Osteoblast (primary cell): ENCODE measurements at places on chromosomes 3 and 15.

- DNase-seq: no peak
Observed at GRCh38 chr15:48402427-48403177, 71.4 kb downstream of the DUT start.

DNA sequence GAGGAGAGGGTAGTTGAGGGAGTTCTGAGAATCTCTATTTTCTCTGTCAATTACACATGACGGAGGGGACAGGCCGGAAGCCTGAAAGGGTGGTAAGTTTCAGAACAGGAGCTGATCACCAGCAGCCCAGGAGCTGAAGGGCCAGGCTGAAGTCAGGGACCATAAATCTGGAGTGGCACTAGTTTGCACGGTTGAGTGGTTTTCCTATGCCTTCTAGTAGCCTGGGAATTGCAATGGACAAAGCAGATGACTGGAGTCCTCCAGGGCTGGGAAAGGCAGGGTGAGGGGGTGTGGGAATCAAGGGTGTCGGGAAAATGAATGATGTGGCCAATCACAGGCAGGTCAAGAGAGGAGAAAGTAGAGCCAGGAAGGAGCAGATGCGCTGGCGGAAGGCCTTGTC, 72.5 kb downstream of the MAGEF1 start:
- DNase-seq: peak; percentile 61

DNA sequence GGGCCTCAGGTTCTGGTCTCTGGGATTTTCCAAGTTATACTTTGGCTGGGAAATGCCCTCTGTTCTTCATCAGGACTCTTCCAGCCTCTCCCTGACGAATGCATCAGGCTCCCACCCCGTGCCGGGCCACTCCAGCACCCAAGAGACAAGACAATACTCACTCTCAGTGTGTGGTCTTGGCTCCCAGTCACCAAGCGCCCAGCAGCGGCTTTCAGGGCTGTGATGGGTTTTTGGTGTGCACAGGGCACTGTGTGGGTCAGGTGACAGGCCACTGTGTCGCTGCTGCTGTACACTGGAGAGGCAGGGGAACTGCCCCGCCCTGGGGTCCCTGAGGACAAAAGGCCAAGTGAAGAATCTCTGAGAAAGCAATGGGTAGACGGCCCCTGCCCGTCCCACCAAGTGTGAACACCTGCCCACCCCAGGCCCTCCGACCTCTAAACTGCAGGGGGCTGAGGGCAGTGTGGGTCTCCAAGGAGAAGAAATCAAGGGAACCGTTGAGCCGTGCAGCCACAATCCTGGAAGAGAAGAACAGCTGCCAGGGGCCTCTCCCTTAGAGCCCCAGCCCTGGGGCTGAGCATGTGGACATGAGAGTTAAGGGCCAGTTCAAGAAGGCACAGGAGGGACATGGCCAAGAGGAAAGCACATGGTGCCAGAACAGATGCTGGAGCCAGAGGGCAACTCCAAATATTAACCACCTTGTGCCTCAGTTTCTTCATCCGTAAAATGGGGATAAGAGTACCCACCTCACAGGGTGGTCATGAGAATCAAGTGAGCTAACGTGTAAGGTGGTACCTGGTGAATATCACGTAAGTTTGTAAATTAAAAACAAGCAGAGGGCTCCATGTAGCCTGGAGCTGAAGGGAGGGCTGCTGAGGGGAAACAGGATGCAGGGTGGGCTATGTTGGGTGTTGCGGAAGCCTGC, 34.1 kb downstream of the PTPN23 start:
- DNase-seq: peak; percentile 90

DNA sequence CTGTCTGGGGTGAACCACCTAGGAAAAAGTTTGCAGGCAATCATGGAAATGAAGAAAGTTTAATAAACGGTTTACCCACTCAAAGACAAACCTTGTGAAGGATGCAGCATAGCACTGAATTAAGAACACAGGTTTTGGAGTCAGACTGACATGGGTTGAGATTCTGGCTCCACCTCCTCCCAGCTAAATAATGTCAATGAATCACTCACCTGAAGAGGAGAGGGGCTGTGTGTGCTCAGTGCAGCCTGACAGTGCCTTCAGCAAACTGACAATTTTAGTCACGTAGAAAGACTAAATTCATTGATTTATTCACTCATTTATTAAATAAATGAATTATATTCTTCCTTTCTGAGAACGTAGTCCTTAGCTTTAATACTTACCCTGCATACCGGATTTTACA, 18.9 kb downstream of the NR1I2 start:
- DNase-seq: no peak

GRCh38 chr3:162933656-162934055, 1437.0 kb downstream of the OTOL1 start:
- no peak for DNase-seq

- no peak for DNase-seq
Observed at GRCh38 chr3:37712918-37713817, 148.5 kb upstream of the CTDSPL start.

DNA sequence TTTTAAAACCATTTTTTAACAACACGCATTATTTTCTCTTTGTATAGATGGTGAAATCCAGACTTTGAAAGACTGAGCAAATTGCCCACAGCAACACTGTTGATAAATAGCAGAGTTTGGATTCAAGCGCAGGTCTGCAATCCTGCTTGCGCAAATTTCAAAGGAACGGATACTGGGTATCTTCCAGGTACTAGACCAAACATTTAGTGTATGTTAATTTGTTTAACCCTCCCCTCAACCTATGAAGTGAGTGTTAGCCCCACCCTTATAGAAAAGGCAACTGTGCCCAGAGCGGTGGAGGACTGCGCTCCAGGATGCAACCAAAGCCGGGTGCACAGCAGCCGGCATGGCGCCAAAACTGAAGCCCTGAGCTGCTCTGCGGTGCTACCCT, 103.8 kb downstream of the CPN2 start:
- DNase-seq: no peak

GRCh38 chr3:55480911-55481743, 6.0 kb downstream of the WNT5A start:
- peak; percentile 97 for DNase-seq

GRCh38 chr3:20776286-20776685, 590.3 kb upstream of the SGO1 start:
- no peak for DNase-seq

- DNase-seq: no peak
Observed at GRCh38 chr3:82610236-82610635, 848.8 kb upstream of the GBE1 start.

- DNase-seq: no peak
Observed at GRCh38 chr3:79367803-79368202, 400.0 kb downstream of the ROBO1 start.
